ENCODE measurements at places on chromosomes 11 and 22.

DNA sequence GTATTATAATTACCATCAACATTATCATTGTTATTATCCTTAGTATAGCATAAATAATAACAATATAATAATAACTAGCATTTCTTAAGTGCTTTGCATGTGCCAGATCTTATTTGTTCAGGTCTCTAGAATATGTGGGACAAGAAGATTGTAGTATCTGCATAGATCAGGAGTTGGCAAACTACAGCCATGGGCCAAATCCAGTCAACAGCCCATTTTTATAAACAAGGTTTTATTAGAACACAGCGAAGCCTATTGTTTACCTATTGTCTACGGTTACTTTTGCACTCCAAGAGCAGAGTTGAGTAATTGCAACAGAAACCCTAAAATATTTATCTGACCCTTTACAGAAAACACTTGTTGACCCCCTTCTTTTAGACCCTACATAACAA is 81.4 kb downstream of the SLC1A2 start:
- no peak for DNase-seq

DNA sequence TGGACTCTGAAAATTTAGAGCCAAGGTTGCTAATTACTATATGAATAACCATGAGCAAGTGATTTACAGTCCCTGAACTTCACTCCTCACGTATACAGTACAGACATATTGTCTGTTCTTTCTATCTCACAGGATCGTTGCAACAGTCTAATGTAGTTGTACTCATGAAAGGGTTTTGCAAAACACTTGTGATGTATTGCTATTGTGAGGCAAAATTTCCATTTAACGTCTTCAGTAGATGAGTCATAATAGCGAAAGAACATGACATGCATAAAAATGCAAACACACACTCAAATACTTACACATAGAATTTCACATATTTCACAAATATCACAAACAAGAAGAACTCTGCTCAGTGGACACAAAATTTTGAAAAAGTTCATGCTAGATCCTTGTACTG is 134.6 kb upstream of the TRPC6 start:
- DNase-seq, result no peak

- DNase-seq, result no peak
Observed at GRCh38 chr11:62540804-62541701, 5.6 kb downstream of the AHNAK start.

GRCh38 chr11:59218893-59219292 is 6.2 kb upstream of the MPEG1 start:
- DNase-seq, result no peak

DNA sequence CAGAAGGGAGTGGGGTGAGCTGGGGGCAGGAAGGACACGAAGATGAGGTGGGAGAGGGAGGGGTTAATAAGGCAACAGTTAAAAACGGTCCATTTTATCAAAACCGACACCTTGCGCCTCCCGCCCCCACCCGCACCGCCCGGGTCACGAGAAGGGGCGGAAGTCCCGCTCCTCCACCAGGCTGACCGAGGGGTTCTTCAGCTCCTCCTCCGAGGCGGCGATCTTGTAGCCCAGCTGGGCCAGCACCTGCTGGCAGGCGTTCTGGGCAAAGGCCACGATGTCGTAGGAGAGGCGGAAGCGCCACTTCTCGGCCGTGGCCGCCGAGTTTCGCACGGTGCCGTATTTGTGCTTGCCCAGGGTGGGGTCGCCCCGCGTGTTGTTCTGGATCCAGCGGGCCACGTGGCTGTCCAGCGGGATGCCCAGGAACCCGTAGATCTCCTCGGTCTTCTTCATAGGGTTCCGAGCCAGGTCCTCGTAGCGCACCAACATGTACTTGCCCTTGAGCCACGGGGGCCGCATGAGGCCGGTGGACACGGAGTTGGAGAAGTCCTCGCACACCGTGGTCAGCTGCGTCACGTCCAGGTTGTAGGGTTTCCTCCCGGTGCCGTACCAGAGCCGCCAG is 15.8 kb downstream of the CHST1 start:
- DNase-seq, result no peak

GRCh38 chr11:83639995-83640758 is 354.0 kb upstream of the CCDC90B start:
- DNase-seq, result no peak

GRCh38 chr22:35479985-35480550 is 60.6 kb upstream of the RASD2 start:
- no peak for DNase-seq

DNA sequence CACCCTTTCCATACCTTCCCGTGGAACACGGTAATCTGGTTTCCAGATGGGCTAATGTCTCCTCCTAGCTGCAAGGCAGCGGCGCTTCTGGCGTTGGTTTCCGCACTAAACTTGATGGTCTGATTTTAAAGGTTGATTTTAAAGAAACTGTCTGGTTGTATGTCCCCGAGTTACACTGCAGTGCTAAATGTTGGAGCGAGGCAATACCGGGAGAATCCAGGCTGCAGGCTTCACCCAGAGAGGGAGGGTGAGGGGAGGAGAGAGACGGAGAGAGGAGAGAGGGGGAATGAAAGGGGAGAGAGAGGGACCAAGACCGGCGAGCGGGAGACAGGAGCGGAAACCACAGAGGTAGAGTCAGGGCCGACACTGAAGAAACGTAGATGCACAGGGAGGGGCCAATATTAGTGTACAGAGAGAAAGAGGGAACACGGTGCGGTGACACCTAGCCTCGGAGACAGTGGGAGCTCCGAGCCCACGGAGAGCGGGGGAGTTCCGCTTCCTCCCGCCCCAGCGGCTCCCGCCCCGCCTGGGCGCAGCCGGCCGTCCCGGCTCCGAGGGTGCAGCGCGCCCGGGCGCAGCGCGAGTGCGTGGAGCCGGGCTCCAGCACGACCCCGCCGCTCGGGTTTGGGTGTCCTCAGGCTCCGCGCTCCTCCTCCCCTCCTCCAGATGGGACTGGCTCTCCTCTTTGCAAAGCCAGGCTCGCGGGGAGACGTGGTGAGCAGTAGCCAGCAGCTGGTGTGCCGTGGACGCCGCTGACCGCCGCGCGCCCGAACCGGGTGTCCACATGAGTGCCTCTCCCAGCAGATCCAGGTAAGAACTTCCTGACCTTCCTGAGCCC is 71.9 kb upstream of the GRAMD1B start:
- DNase-seq, result no peak

DNA sequence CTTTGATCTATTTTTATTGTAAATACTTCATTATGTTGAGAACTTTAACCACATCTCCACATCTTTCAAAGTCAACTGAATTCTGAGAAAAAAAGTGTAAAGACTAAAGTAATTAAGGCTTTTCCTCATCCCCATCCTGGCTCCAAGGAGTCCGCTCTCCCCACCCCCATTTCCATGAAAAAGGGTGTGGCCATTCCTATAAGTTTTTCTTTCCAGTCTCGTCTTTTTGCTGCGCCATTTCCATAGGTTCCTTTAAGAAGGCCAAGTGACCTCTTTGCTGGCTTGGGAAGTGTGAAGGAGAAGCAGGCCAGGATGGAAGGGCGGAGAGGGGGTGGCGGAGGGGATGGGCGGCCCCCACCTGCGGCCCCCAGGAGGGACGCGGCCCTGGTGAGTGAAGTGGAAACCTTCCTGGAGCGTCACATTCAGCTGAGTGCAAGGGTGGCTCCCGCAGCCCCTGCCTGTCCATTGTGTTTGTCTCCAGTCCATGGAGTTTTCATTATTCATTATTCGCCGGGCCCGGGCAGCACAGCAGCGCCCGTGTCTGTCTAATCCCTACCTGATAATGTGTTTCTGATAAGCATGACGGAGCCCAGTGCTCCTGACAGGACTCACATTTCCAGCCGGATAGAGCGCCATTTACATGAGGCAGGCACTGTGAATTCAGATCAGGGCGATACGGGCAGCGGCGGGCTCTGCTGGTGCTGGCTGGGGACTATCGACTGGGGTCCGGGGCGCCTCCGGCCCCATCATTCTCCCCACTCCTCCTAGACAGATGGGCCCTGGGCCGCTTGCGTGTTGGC is 739.8 kb downstream of the OPCML start:
- no peak for DNase-seq

- no peak for DNase-seq
Observed at GRCh38 chr22:44391481-44392445, 79.0 kb upstream of the SHISAL1 start.

- DNase-seq, result no peak
Observed at GRCh38 chr11:61578819-61579675, 1.8 kb downstream of the SYT7 start.

- DNase-seq, result peak; percentile 10
Observed at GRCh38 chr11:78564490-78565467, 9.9 kb downstream of the NARS2 start.

DNA sequence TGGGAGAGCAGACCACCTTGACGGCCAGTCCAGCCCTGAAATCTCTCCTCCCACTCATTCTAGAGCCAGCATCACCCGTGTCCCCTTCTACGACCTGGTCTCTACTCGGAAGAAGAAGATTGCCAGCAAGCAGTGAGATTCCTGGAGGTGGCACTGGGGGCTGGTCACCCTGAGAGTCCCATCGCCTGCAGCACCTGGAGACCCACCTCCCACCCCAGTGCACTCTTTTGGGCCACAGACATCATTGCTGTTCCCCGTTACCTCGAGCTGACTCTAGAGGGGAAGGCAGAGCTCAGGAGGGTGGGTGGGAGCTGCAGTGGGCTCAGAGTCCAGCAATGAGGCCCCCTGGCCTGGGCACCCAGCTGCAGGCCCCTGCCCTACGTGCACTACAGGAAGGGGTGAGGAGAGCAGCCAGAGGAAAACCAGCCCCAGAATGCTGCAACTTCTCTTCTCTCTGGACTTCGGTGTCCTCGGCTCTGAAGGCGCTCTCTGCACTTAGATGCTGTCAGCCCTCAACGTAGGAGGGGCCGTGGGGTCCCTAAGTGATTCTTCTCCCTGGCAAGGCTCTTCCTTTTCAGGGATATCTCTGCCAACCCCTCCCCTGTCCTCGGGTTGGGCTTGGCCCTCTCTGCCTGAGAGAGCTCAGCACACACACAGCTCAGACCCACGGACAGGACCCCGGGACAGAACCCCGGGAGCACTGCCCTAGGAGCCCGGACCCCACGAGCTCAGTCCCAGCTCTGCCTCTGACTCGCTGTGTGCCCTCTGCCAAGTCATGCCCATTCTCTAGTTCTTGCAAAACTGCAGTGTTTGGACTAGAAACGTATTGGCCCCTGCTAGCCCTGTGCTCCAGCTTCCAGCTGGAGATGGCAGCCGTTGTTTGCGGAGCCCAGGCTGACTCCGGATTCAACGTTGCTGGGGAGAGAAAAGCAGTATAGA is 31.3 kb downstream of the CYTH4 start:
- no peak for DNase-seq

DNA sequence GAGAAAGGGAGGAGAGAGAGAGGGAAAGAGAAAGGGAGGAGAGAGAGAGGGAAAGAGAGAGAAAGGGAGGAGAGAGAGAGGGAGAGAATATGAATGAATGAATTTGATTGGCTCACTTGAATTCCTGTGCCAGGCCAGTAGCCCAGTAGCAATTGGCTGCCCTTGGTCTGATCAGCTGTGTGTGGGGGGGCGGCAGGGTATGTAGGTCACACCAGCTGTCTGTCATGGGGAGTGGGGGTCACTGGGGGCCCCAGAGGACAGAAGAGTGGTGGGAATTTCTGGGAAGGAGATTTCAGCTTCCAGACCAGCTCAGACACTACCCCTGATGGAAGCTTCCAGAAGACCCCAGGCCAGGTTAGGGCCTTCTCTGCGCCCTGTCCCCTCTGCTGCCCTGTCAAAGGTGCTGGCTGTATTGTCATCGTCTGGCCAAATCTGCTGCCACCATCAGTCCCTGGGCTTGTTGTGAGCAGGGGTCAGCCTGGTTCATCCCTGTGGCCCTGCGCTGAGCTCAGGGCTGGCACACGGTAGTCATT is 21.1 kb downstream of the MPPED1 start:
- DNase-seq, result no peak

DNA sequence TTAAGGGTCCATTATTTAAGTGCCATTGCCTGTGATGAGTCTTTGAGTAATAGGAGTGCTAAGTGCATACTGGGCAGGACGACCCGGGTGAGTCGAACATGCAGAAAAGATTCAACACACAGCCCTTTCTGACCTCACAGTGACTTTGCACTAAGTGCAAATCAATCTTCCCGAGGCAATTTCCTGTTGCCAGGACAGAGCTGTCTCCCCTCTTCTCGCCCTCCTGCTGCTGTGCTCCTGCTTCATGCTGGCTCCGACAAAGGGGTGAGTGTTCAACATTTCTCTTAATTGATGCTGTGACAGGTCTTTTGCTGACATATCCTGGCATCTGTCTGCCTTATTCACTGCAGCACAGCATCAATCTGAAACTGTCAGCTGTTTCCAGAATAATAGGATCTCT is 42.0 kb downstream of the MCHR1 start:
- DNase-seq, result no peak

- DNase-seq, result no peak
Observed at GRCh38 chr11:1854132-1854948, 1.5 kb downstream of the LSP1 start.

DNA sequence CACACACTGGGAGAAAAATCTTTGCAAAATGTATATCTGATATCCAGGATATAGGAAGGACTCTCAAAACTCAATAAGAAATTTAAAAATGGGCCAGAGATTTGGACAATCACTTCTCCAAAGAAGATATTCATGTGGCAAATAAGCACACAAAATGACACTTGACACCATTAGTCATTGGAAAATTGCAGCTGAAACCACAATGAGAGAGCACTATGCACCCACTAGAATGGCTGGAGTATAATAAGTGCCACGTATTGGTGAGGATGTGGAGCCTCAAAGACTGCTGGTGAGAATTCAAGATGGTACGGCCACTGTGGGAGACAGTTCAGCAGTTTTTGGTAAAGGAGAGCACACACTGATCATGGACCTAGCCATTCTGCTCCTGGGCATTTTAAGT is 12.8 kb upstream of the OSBPL5 start:
- no peak for DNase-seq

DNA sequence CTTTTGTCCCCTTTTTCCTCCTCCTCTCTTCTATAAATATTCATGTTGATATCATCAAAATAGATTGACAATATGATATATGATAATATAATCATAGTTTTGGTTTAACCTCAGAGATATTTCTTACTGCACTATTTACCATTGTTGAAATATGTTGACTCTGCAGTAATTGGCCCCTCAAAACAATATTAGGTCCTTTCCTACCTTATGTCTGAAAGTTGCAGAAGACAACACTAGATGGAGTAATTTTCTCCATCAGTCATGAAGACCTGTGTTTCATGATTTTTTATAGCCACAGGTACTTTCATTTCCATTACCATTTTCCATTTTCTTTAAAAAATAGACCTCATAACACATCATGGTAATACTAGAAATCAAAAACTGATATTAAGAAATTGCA is 284.4 kb downstream of the LUZP2 start:
- no peak for DNase-seq

DNA sequence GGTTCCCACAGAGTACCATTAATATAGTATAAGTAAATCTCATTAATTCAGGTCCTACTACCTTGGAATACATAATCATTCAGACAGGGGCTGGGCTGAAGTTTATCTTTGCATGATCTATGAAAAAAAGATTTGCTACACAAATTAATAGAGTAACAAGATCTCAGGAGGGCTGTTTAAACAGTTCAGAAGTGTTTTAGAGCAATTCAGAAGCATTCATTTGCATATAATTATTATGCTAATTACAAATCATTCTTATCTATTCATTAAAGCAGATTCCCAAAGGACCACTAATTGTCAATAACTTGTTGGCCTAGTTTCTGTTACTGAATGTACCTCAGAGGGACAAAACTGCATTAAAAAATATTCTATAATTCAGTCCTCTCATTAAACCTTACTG is 40.5 kb downstream of the PITPNB start:
- no peak for DNase-seq

GRCh38 chr22:35407362-35407761 is 7.4 kb downstream of the MCM5 start:
- DNase-seq, result no peak

Data from activated CD8-positive, alpha-beta memory T cell treated with anti-CD3 and anti-CD28 coated beads for 1 hour (primary cell).